Fibroblast of skin of right quadriceps (primary cell): ENCODE measurements at places on chromosomes 4 and X.

DNA sequence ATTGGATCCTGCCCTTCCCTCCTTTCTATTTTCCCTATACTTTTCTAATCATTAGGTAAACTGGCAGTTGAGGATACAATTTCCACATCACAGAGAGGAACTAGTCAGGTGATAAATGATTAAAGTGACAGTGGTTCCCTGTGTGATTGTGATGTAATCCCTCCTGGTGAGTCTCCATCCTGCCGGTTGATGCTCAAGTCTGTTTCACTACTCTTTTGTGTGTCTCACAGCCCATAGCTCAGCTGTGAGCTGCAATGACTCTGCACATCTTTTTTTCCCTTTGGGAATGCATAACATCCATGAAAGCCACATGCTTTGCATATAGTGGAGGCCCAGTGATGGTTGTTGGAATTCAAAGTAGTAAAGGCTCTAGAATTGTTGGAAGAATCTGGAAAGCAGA lies 60.4 kb downstream of the CCNI start:
- DNase-seq, result peak; percentile 86

GRCh38 chrX:154855256-154855655 lies 20.8 kb upstream of the SMIM9 start:
- no peak for DNase-seq

- DNase-seq, result no peak
Observed at GRCh38 chr4:148575577-148575976, 133.4 kb upstream of the NR3C2 start.

GRCh38 chr4:52560844-52561280 lies 98.2 kb downstream of the USP46 start:
- DNase-seq, result peak; percentile 58

GRCh38 chr4:17846266-17846665 lies 35.5 kb downstream of the NCAPG start:
- peak; percentile 33 for DNase-seq

DNA sequence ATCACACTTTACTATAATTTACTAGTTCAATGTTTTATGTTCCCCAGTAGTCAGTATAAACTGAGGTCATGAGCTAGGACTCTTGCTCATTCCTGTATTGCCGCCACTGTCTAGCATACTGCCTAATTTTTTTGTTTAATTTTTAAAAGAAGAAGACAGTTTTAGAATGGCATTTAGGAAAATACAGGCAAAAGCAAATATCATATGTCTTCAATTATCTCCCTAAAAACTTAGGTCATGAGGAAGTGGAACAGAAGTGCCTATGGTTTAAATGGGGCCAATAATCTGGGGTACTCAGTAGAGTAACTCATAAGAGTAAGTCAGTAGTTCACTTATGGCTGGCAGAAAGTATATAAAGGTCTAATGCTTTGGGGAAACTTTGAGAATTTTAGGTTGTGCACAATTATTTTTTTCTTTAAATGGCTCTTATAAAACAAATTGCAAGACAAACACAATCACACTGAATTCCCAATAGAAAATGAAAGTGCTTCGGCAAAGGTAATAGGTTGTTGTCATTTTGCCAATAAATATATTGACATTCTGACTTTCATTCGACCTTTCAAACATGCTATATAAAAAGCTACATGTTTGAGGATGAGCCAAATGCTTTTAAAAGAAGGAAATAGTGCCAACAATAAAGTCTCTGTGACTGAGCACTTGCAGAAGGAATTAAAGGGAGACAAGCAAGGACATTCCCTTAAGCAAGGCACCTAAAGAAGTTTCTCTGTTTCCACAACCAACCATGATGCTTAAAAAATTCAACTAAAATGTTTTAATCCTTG lies 390.1 kb downstream of the PDGFC start:
- no peak for DNase-seq

- DNase-seq, result no peak
Observed at GRCh38 chr4:53919535-53919934, 144.9 kb downstream of the CHIC2 start.

GRCh38 chr4:87527431-87528220 lies 1.6 kb downstream of the SPARCL1 start:
- no peak for DNase-seq

DNA sequence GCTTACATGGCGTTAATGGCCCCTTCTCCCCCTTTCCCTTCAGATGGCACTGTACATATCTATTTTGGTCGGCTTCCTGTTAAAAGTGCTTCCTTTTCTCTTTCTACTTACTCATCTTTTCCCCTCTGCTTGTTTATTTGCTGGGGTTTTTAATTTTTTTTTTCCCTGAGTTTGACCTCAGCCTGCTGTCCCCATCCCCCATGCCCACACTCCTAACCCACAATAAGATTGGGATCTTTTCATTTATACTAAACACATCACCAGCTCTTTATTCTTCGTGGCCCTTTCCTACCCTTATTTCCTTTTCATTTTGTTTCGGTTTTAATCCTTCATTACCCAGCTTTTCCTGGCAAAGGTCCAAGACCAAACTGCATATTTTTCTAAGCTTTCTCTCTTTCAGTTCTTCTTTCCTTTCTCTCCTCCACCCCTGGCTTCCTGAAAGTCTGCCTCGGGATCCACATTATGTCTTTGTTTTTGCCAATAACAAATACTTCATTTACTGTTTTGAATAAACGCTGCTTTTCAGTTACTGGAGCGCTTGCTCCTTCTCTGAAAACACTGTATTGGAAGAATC lies 152.0 kb upstream of the USP9X start:
- peak; percentile 53 for DNase-seq

GRCh38 chr4:2390784-2391421 lies 27.5 kb downstream of the ZFYVE28 start:
- no peak for DNase-seq

DNA sequence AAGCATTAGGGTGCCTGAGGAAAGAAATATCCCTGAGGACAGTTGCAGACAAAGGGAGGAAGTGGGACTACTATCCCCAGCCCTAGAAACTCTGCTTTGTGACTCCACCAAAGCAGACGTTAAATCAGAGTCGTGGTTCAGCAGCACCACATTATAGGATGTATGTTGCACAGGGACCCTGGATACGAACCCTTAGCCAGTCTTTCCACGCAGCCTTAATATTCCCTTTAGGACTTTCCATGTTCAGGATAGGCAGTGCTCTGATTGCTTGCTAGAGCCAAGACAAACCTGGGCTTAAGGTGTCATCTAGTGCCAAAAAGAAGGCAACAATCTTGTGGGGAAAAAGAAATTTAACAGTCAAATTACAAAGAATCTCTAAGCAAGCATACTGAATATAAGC lies 62.6 kb downstream of the MAD2L1 start:
- no peak for DNase-seq

DNA sequence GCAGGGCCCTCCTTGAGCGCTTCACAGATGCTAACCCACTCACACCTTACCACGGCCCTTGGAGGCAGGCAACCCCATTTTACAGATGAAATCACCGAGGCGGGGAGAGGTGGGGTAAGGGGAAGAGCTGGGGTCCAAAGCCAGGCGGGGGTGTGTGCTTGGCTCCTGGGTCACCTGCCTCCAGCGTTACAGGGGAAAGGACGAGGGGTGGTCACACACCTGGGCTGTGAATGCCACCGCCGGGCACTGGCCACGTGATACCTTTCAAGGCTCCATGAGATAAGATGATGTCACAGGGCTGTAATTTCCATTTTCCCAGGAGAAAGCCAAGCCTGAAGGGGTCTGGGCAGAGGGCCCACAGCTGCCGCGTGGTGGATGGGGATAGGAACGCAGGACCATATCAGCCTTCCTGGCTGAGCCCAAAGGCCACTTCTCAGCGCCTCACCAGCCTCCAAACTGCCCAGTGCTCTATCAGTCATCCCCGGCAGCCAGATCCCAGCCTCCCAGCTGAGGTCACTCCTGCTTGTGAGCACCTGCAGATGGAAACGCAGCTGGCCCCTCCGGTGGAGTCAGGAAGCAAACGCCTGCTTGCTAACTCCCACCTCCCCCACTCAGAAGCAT lies 62.4 kb upstream of the CRMP1 start:
- DNase-seq, result no peak

GRCh38 chrX:155070975-155071693 lies at the start of the genes BRCC3, CMC4 and MTCP1:
TSS of gene BRCC3 (plus strand) at chrX:155071508. CDS start at chrX:155071528, 20 bp downstream.
TSS of gene CMC4 (minus strand) at chrX:155071136. CDS start at chrX:155064023, 7,113 bp downstream.
TSS of gene MTCP1 (minus strand) at chrX:155071136. CDS start at chrX:155066010, 5,126 bp downstream.
- peak; percentile 75 for DNase-seq

- peak; percentile 42 for DNase-seq
Observed at GRCh38 chrX:2463973-2464676, 36.7 kb downstream of the DHRSX start.

DNA sequence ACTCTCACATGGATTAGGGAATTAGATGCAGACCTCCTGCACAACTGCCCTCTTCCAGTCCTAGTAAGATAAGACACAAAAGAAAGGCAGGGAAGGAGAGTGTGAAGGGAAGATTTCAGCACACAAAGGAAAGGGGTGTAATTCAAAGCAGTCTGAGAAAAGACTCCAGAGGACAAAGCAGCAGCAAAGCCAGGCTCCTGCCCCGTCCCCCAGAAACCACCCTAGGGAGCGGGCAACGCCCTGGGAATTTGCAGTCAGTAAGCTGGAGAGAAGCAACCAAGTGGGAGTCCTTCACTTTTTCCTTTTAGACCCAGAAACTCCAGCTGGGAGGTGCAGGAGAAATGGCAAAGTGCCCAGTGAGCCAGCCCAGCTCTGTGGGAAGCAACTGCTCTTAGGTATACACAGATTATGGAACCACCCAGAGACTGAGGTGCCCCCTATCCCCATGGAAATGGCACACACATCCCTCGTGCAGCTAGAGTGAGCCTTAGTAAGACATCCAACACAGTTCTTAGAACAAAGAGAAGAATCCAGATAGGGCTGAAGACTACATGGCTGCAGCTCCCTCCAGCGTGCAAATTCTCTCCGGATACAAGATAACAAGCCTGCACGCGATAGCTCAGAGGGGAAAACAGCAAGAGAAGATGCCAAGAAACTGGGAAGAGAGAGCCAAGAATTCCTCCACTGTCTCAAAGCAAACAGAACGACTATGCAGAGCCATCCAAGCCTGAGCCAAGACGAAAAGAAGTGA lies 26.5 kb upstream of the IRAK1 start:
- peak; percentile 73 for DNase-seq

GRCh38 chr4:188976644-188977115 lies 837.4 kb downstream of the TRIML1 start:
- DNase-seq, result peak; percentile 87

DNA sequence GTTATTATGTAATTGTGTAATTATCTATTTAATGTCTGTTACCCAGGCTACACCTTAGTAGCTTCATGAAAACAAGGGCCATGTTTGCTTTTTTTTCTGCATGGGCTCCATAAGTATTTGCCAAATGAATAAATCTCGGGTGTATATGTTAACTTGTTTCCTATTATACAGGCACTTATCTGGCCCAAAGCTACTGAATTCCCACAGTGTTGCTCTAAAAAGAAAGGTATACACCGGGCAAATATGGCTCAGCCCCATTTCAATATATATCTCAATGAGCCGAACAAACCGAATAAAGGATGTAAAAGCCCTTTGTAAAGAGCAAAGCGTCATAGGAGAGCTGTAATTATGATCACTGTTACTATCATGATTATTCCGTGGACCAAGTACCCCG lies 767 bp downstream of the PAQR3 start:
- DNase-seq, result no peak

DNA sequence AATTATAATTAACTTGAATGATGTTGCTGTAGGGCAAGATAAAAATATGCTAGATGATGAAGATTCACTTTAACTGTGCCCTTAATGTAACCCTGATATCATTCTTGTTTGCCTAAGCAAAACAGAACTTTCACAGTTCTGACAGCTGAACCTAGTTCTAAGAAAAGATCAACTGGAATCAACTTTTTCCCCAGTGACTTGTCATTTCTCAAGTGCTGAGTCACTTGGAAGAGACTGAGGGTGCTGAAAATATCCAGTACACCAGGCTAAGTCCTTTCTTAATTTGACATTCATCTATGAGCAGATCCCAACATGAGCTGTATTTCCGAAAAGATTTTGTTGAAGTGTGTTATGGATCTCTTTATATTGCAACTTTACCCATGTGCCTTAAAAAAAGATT lies 140.4 kb downstream of the MID1IP1 start:
- no peak for DNase-seq

GRCh38 chr4:77045490-77045889 lies 30.3 kb downstream of the CCNI start:
- DNase-seq, result peak; percentile 35

- peak; percentile 67 for DNase-seq
Observed at GRCh38 chr4:120070196-120070595, 3.5 kb upstream of the MAD2L1 start.
